ENCODE measurements at places on chromosomes 3 and 15. TPM values are rescaled to one million over a fixed set of nuclear protein-coding genes. Genes with fewer than 3 reads are reported as not detected.

STRIT1 gene
- not detected for total RNA-seq

LRRC31 gene
- not detected for total RNA-seq

MFAP1 gene
- total RNA-seq, result 20.4 TPM

EMC7 gene
- total RNA-seq, result 40.9 TPM

DNA sequence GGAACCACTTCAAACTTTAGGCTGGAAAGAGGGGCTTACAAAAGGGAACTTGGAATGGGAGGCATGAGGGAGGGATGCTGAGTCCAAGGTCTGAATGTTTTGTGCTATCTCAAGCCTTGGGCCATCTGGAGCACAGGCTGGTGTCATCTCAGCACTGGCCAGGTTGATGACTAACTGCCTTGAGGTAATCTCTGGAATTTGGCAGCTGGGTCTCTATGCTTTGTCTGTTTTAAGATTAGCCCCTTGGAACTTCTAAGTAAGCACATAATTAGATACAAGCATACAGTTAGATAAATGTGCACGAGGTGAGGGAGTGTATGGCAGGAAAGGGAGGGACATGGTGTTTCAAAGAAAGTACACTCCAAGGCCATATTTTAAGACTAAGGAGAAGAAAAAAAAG is 252.4 kb upstream of the CCDC54 start:
- peaks cover 7% of the 10 kb centered on the region for H3K4me1 ChIP-seq
- no peak overlapping the region for H3K4me3 ChIP-seq
- no peaks in the 10 kb centered on the region for H3K27me3 ChIP-seq
- no peaks in the 10 kb centered on the region for H3K36me3 ChIP-seq
- no peak for DNase-seq
- no peak overlapping the region for H3K27ac ChIP-seq

DNA sequence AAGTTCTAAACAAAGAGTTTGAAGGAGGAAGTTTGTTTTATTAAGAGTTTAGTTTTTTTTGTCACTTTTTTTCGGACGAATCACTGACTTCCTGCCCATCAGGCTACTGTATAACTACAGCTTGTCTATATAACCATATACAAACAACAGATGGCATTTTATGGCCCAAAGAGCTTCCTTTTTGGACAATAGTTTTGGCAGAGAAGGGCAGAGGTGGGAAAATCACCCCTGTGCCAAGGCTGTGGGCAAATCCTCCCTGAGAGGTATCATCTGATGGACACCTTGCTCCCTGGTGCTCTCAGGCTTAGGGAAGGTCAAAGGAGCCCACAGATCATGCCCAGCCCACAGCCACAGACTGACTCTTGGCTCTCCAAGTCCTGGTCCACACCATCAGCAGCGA is 113.4 kb downstream of the OXNAD1 start:
- H3K4me3 ChIP-seq, result no peak overlapping the region
- H3K36me3 ChIP-seq, result no peaks in the 10 kb centered on the region
- H3K27ac ChIP-seq, result peak overlapping the region; percentile 8
- H3K4me1 ChIP-seq, result peaks cover 37% of the 10 kb centered on the region
- H3K27me3 ChIP-seq, result no peaks in the 10 kb centered on the region

DNA sequence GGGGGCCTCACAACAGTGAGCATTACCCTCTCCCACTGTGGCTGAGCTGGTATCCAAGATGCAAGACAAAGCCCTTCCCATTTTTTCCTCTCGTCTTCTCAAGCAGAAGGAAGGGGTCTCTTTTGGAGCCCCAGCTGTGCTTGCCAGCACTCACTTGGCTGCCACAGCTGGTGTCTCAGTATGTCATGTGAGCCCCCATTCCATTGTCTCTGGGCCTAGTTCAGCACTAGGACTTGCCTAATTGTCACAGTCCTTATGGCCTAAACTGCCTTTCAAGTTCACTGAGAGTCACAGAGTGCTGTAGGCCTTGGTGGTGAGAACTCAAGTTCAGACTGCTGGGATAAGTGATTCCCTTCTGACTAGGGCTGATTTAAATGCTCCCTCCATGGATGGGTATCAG is 89.8 kb downstream of the ARHGEF26 start:
- H3K27me3 ChIP-seq, result no peaks in the 10 kb centered on the region
- no peaks in the 10 kb centered on the region for H3K4me1 ChIP-seq
- DNase-seq, result no peak
- H3K27ac ChIP-seq, result no peak overlapping the region
- no peaks in the 10 kb centered on the region for H3K36me3 ChIP-seq

GRCh38 chr3:127606086-127606805 is 8.0 kb downstream of the MCM2 start:
- no peak overlapping the region for H3K4me3 ChIP-seq
- DNase-seq, result no peak
- H3K27ac ChIP-seq, result no peak overlapping the region
- H3K27me3 ChIP-seq, result no peaks in the 10 kb centered on the region
- H3K36me3 ChIP-seq, result peaks cover 17% of the 10 kb centered on the region

DNA sequence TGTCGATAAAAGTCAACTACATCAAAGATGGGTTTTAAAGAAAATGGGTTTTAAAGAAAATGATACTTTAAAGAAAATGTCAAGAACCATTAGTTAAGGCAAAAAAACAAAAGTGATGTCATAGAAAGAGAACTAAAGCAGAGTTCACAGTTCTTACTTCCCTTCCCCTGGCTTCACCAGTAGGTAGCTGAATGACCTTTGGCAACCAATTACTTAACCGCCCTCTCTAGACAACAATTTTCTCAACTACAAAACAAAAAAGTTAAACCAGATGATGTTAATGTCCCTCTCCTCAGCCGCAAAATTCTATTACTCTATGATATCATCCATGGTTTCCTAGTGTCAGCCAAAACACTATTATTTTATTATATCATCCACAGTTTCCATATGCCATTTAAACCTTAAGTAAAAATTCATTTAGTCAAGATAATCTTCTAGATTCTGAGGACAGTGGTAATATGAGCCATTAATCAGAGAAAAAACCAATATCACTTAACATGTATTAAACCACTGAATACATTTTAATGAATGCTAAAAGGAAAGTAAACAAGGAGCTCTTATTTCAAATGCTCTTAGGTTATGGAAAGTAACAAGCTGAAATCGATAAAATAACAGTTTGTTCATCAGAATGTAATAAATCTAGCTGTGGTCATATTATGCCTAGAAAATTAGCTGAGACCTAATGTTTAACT is 13.1 kb downstream of the RYK start:
- no peaks in the 10 kb centered on the region for H3K27me3 ChIP-seq
- no peak overlapping the region for H3K4me3 ChIP-seq
- no peak for DNase-seq
- H3K4me1 ChIP-seq, result peaks cover 48% of the 10 kb centered on the region
- H3K27ac ChIP-seq, result peak overlapping the region; percentile 0
- no peaks in the 10 kb centered on the region for H3K36me3 ChIP-seq

- H3K27ac ChIP-seq, result no peak overlapping the region
- no peak overlapping the region for H3K4me3 ChIP-seq
- DNase-seq, result no peak
- H3K27me3 ChIP-seq, result no peaks in the 10 kb centered on the region
Measured at GRCh38 chr3:186680869-186681268, 15.1 kb downstream of the HRG start.

All from thyroid gland (tissue), 4 donors.